ENCODE measurements at places on chromosomes 16 and 17. TPM values are rescaled to one million over a fixed set of nuclear protein-coding genes. Genes with fewer than 3 reads are reported as not detected.

The KCNG4 gene
- not detected for total RNA-seq

The HEATR9 gene
- not detected for total RNA-seq

The CIITA gene
- total RNA-seq = 21.2 TPM

The PLD6 gene
- 10.9 TPM for total RNA-seq

The IKZF3 gene
- total RNA-seq = 0.08 TPM

The MYO15B gene
- total RNA-seq = 6.4 TPM

The GH1 gene
- total RNA-seq = not detected

The EVI2A gene
- total RNA-seq = 2.1 TPM

The CCDC200 gene
- not detected for total RNA-seq

The MYH13 gene
- not detected for total RNA-seq

The GGT6 gene
- not detected for total RNA-seq

The NPIPA5 gene
- 1.4 TPM for total RNA-seq

The TEX14 gene
- total RNA-seq = 1.2 TPM

The TEX19 gene
- total RNA-seq = 0.98 TPM

The KRT24 gene
- total RNA-seq = not detected

The RAB26 gene
- 9.0 TPM for total RNA-seq

The NDUFB10 gene
- total RNA-seq = 551 TPM

The PIRT gene
- total RNA-seq = not detected

The CDH3 gene
- total RNA-seq = 1.2 TPM

The MRPL12 gene
- 42.8 TPM for total RNA-seq

The PYDC1 gene
- total RNA-seq = not detected

Data from A375 (cell line).